ENCODE measurements at places on chromosomes 1 and 21. TPM values are rescaled to one million over a fixed set of nuclear protein-coding genes. Genes with fewer than 3 reads are reported as not detected.

DNA sequence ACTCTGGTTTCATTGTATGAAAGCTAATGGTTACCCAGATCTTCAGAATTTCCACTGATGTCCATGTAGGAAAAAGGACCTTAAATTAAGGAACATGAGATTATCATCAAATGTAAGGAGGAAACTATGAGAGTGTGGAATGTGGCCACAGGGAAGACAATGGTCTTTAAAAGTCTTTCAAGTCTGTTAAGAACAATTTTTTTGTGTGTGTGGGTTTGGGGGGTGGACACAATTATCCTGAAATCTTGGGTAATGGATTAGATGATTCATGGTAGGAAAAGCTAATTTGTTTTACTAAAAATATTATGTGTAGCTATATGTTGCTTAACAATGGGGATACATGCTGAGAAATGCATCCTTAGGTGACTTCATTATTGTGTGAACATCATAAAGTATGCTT is 72.9 kb downstream of the PLA2G4A start:
- no peaks in the 10 kb centered on the region for H3K27me3 ChIP-seq
- peaks cover 46% of the 10 kb centered on the region for H3K36me3 ChIP-seq

- no peaks in the 10 kb centered on the region for H3K4me1 ChIP-seq
- DNase-seq = no peak
- no peak overlapping the region for H3K4me3 ChIP-seq
- peaks cover 4% of the 10 kb centered on the region for H3K27me3 ChIP-seq
- no peak overlapping the region for H3K27ac ChIP-seq
- H3K36me3 ChIP-seq = no peaks in the 10 kb centered on the region
Observed at GRCh38 chr1:68157416-68157815, 74.9 kb downstream of the WLS start.

DNA sequence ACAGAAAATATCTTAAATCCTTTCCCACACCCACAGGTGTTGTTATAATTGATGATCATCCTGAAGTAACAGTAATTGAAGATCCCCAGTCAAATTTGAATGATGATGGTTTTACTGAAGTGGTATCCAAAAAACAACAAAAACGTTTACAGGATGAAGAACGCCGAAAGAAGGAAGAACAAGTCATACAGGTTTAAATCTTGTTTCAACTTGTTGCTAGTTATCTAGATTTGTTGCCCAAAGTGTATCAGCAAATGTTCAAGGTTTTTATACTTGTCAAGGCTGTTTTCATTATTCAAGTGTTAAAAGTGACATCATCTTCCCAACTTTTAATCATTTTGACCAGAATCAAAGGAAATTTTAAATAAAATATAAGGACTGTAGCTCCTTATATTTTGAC is 64.7 kb downstream of the PRRC2C start:
- peaks cover 85% of the 10 kb centered on the region for H3K36me3 ChIP-seq
- no peaks in the 10 kb centered on the region for H3K27me3 ChIP-seq
- DNase-seq = no peak

DNA sequence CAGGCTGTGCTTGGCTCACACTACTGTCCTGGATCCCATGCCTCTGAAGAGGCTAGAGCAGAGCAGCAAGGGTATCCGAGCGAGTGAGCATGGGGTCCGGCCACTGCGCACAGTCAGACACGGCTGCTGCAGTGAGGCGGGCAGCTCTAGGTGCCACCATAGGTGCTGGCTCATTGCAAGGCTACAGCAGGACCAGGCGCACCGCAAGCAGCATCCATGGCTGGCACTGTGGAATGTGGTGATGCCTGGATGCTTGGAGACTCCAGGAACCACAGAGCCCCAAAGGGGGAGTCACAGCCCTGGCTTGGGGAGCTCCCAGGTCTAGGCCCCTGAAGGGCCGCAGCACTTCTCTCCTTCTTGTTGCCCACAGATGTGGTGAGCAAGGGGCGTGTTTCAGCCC is 47.2 kb downstream of the ATP6V1G3 start:
- H3K27me3 ChIP-seq = peaks cover 2% of the 10 kb centered on the region
- H3K27ac ChIP-seq = no peak overlapping the region
- no peak overlapping the region for H3K4me3 ChIP-seq
- DNase-seq = no peak

- no peaks in the 10 kb centered on the region for H3K36me3 ChIP-seq
- H3K4me1 ChIP-seq = no peaks in the 10 kb centered on the region
- H3K27me3 ChIP-seq = peaks cover 8% of the 10 kb centered on the region
- H3K27ac ChIP-seq = no peak overlapping the region
Observed at GRCh38 chr1:61623852-61624251, 101.1 kb downstream of the TM2D1 start.

- H3K36me3 ChIP-seq = no peaks in the 10 kb centered on the region
- H3K27me3 ChIP-seq = peaks cover 1% of the 10 kb centered on the region
- no peak overlapping the region for H3K4me3 ChIP-seq
- H3K27ac ChIP-seq = no peak overlapping the region
- peaks cover 6% of the 10 kb centered on the region for H3K4me1 ChIP-seq
Observed at GRCh38 chr1:27496604-27497155, 6.7 kb upstream of the WASF2 start.

DNA sequence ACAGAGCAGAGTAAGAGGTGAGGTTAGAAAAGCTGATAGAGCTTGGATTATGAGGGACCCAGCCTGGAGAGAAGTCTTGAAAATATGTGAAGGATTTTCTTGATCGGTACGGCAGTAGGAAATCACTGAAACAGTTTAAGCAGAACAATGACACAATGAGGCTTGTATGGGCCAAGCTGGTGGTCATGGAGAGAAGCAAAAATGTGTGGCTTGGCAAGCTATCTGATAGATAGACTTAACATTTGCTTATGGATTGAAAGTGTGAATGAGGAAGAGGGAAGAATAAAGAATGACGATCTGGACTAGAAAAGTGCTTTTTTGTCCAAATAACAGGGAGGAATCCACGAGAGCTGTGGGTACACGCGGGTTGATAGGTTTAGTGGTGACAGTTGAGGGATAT is 15.4 kb upstream of the XPR1 start:
- H3K36me3 ChIP-seq = no peaks in the 10 kb centered on the region
- H3K27ac ChIP-seq = no peak overlapping the region
- DNase-seq = no peak
- H3K27me3 ChIP-seq = no peaks in the 10 kb centered on the region
- peaks cover under 1% of the 10 kb centered on the region for H3K4me1 ChIP-seq

- no peaks in the 10 kb centered on the region for H3K36me3 ChIP-seq
- peaks cover 10% of the 10 kb centered on the region for H3K27me3 ChIP-seq
- H3K27ac ChIP-seq = no peak overlapping the region
- no peak overlapping the region for H3K4me3 ChIP-seq
- no peaks in the 10 kb centered on the region for H3K4me1 ChIP-seq
Observed at GRCh38 chr1:20120796-20121195, 1.5 kb upstream of the PLA2G2D start.

- peak overlapping the region; percentile 94 for H3K4me3 ChIP-seq
- peaks cover 36% of the 10 kb centered on the region for H3K36me3 ChIP-seq
- no peak for DNase-seq
- H3K4me1 ChIP-seq = peaks cover 30% of the 10 kb centered on the region
- peak overlapping the region; percentile 93 for H3K27ac ChIP-seq
Observed at GRCh38 chr21:46457801-46458314, 833 bp upstream of the DIP2A start.

GRCh38 chr1:89878256-89878655 is 57.4 kb downstream of the LRRC8D start:
- no peak overlapping the region for H3K4me3 ChIP-seq
- no peak overlapping the region for H3K27ac ChIP-seq
- no peaks in the 10 kb centered on the region for H3K27me3 ChIP-seq
- peaks cover 59% of the 10 kb centered on the region for H3K36me3 ChIP-seq
- DNase-seq = no peak

GRCh38 chr1:67446893-67447292 is 16.7 kb upstream of the SERBP1 start:
- no peaks in the 10 kb centered on the region for H3K36me3 ChIP-seq
- H3K4me1 ChIP-seq = peaks cover 5% of the 10 kb centered on the region
- H3K4me3 ChIP-seq = no peak overlapping the region
- H3K27ac ChIP-seq = no peak overlapping the region
- no peaks in the 10 kb centered on the region for H3K27me3 ChIP-seq

GRCh38 chr21:37071561-37072273 is 1.2 kb downstream of the PIGP start:
- H3K27ac ChIP-seq = peak overlapping the region; percentile 78
- H3K27me3 ChIP-seq = no peaks in the 10 kb centered on the region
- DNase-seq = no peak
- peaks cover 36% of the 10 kb centered on the region for H3K36me3 ChIP-seq

- DNase-seq = no peak
- no peak overlapping the region for H3K4me3 ChIP-seq
- no peaks in the 10 kb centered on the region for H3K36me3 ChIP-seq
Observed at GRCh38 chr1:3308053-3308452, 146.4 kb upstream of the ARHGEF16 start.

GRCh38 chr1:79302380-79302930 is 295.9 kb upstream of the ADGRL4 start:
- no peak overlapping the region for H3K27ac ChIP-seq
- DNase-seq = no peak
- no peaks in the 10 kb centered on the region for H3K36me3 ChIP-seq
- H3K4me3 ChIP-seq = no peak overlapping the region

GRCh38 chr1:157116737-157117103 is 17.1 kb upstream of the ETV3L start:
- H3K4me1 ChIP-seq = peaks cover 12% of the 10 kb centered on the region
- H3K27ac ChIP-seq = no peak overlapping the region
- H3K27me3 ChIP-seq = peaks cover 11% of the 10 kb centered on the region
- H3K4me3 ChIP-seq = no peak overlapping the region

- H3K27ac ChIP-seq = no peak overlapping the region
- no peaks in the 10 kb centered on the region for H3K27me3 ChIP-seq
- no peaks in the 10 kb centered on the region for H3K4me1 ChIP-seq
Observed at GRCh38 chr1:200971955-200972711, 51.4 kb downstream of the KIF21B start.

- no peaks in the 10 kb centered on the region for H3K4me1 ChIP-seq
- no peak overlapping the region for H3K4me3 ChIP-seq
- H3K36me3 ChIP-seq = no peaks in the 10 kb centered on the region
- H3K27me3 ChIP-seq = no peaks in the 10 kb centered on the region
- DNase-seq = no peak
- no peak overlapping the region for H3K27ac ChIP-seq
Observed at GRCh38 chr1:115988953-115989352, 12.6 kb downstream of the SLC22A15 start.

AIDA gene
- 41.9 TPM for total RNA-seq

RNF223 gene
- total RNA-seq = not detected

OR6K6 gene
- not detected for total RNA-seq

OPRD1 gene
- total RNA-seq = not detected

DMBX1 gene
- not detected for total RNA-seq

NBL1 gene
- total RNA-seq = 55.7 TPM

ECE1 gene
- total RNA-seq = 97.0 TPM

PLEKHO1 gene
- 31.2 TPM for total RNA-seq

LCE3D gene
- total RNA-seq = not detected

OR2T11 gene
- total RNA-seq = not detected

SELP gene
- 0.16 TPM for total RNA-seq

Data from activated T-helper 2 cell treated with anti-CD3 and anti-CD28 coated beads, Interferon-gamma antibody, Interleukin-2, Interleukin-4, amounts not matched to agents 10 μg/mL and 5 μg/mL and 100 μg/mL, durations not matched to agents 14 hours and 24 hours and 36 hours (primary cell).